CD4-positive, alpha-beta T cell treated with Interleukin-4 for 4 hours (primary cell): ENCODE measurements at places on chromosomes 16 and 17.

DNA sequence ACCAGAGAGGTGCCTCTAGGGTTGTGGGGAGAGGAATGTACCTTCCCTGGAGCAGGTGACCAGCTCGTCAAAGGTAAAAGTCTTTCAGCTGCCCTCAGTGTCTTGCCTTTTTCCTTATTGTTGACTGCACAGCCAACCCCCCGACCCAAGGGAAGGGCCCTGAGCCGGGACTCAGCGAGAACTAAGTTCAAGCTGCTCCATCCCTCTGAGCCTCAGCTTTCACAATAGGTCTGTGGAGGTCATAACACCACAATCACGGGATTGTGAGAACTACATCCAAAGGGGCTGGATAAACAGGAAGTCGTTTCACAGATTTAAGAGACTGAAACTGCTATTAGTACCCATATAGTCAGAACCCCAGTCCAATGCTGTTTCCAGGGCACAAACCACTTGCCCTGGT lies 2.6 kb upstream of the KRT36 start:
- no peak for DNase-seq

DNA sequence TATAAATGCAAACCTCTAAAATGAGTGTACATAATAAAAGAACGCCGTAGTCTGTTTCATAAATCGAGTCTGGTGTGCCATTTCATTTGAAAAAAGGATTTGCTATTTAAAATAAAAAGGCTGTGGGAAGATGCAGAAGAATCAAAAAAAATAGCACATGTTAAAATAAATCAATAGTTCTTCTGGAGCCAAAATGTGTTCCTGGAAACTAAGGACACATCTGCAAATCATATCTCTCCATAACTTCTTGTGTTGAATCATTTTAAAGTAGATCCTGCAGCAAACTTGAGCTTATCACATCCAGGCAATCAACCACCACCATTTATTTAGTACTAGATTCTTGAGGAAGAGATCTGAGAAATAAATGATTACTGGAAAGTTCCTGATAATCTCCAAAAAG lies 29.0 kb downstream of the XPO6 start:
- DNase-seq, result no peak

DNA sequence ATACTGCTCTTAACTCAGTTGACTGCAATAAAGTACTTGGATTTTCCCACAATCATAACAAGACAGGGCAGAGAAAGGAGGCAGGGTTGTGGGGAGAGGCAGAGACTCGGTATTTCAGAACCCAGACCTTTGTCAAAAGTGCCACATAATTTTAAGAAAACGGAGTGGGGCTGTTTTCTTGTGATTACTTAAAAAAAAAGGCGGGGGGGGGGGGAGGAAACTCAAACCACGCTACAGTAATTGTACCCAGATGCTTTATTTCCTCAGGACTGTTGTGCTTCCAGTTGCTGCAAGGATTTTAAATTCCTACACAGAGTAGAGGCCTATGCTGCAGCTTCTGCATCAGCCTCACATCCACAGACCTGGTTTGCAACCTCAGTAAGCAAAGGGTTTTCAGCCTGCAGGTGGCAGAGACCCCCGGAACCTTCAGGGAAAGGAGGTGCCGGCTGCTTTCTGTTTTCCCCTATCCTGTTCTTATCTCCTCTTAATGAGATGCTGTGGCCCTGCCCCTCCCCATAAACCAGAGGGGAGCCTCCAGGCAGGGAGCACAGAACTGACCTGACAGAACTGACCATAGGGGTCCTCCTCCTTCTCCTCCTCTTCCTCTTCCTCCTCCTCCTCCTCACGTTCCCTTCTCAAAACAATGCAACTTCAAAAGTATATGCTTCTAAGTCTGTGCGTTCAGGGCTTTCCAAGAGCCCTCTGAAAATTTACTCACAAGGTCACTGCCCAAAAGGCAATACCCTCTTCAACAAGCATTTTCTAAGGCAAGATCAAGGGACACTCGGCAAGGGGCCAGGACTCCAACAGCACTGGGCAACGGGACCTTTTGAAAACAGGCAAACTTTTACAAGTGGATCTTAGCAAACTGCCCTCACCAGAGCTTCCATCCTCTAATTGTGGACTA lies 7.5 kb downstream of the AXIN2 start:
- no peak for DNase-seq

DNA sequence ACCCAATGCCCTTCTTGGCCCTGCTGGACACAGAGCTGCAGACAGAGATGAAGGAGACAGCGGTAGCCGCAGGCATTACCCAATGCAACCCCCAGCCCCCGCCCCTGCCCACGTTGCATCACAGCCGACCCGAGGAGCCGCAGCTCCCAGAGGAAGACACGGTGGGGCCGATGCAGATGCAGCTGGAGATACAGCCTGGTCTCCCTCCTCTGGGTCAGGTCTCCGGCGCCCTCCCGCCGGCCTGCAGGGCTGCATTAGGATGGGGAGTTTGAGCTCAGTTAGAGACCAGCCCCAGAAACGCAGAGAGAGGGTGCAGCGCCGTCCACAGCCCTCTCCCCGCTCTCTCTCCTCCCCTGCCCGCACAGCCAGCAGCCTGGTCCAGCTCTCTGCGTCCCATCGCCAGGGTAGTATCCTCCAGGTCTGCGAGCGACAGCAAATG lies 19.4 kb upstream of the UBE2I start:
- no peak for DNase-seq

- DNase-seq, result peak; percentile 85
These were observed 4.2 kb downstream of the METRNL start for GRCh38 chr17:83083368-83084201.

- peak; percentile 26 for DNase-seq
These were observed 2.6 kb downstream of the CD300LB start for GRCh38 chr17:74528491-74529199.

- DNase-seq, result no peak
These were observed 43.4 kb upstream of the CRHR1 start for GRCh38 chr17:45740553-45741330.

DNA sequence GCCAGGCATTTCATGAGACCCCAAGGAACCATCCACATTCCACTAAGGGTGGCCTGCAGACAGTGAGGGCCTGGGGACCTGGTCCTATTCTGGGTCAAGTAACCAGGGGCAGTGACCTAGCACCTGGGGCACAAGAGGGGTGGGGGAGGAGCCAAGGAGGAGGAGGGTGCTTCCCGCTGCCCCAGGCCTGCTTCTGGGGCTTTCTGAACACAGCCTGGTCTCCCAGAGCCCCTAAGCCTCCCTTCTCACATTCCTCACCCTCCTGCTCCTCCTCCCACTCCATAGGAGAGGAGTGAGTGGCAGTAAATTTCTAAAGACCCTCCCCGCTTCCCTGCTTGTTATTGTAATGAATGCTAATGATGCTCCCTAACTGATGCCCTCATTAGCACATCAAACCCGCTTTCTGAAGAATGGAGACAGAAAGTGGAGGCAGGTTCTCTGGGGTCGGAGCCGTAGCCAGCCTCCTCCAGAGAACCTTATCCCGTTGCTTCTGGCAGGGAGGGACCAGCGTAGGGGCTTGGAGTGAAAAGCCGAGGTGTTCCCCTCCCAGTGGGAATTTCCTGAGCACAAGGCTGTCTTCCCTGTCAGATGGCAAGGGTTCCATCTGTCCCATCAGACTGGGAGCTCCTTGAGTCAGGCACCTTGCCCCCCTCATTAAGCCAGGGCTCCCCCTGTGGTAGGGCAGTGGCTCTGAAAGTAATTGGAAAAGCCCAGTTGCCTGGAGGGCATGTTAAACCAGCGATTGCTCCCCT lies 3.7 kb upstream of the SRCIN1 start:
- DNase-seq, result no peak

DNA sequence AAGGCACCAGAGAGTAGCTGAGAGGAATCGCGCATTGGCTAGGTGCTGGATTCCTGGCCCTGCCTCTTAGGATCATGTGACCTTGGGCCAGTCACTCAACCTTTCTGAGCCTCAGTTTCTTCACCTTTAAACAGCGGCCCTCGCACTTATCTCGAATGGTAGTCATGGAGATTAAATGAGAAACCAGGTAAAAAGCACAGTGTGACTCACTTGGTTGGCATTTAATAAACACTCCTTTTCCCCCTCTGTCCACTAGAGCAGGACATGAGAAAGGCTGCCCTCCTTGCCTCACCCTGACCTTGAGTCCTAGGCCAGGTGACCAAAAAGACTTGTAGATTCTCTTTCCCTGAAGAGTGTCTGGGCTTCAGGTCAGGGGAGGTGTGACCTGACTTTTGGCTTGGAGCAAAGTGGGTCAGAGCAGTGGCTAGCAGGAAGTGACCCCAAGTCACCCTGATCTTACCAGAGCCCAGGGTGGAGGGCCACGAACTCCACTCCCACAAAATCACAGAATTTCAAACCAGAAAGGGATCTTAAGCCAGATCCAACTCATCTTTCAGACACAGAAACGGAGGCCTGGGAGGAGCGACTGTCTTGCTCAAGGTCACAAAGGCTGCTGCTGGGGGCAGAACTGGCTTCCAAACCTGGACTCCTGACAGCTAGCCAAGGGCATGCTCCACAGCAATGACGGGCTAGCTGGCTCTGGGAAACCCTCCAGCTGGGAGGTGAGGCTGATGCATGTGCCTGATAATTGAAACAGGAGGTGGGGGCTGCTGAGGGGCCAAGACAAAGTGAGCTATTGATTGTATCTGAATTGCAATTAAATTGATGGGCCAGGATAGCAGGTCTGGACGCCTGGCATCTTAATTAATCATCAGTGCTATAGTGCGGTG lies 65.2 kb downstream of the PIPOX start:
- DNase-seq, result no peak

- no peak for DNase-seq
These were observed 216.7 kb downstream of the PMP22 start for GRCh38 chr17:15048381-15048780.

DNA sequence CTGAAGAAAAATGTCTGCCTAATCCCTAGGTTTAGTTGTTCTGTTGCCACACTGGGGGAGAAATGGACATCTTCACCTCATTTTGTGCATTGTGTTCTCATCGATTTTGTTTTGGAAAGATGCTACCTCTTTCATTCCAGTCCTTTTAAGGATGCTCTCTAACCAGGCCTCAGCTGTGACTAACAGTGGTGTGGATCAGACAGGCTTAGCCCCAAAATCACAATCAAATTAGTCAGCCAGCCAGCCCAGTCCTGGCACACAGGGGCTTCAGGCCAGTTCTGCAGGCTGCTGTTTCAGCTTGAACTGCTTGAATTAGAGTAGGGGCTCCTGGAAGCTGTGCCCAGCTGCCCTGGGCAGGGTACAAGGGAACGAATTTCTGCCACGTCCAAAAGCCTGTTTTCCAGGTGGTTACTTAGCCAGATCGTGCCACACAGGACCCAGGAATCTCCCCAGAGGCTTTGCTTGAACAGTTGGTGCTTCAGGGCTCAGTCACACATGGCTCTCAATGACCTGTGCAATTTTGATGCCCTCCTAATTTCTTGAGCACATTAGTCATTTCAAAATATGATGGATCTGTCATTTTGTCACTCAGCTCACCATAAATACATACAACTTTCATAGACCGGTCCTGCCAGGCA lies 60.7 kb downstream of the CLEC16A start:
- no peak for DNase-seq
